ENCODE measurements at places on chromosomes 5 and 9.

- DNase-seq, result no peak
Measured at GRCh38 chr9:135388530-135388929, 91.1 kb upstream of the PPP1R26 start.

DNA sequence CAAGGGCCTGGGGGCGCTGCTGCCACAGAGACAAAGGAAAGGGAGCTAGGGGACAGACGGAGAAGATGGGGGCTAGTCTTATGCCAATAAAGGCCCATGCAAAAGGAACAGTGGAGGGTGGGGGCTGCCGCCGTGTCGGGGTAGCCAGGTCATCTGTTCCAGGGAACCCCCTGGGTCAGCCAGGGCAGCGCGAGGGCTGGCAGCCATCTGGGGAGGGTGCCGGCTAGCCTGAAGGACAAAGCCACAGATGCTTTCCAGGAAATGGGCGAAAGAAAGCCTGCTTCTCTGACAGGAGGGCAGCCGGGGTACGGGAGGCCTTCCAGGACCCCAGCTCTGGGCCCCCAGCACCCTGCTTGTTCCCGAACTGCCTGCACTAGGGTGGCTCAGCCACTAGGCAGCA lies 1.6 kb upstream of the CARD9 start:
- DNase-seq, result no peak

- DNase-seq, result no peak
Measured at GRCh38 chr9:37201581-37201980, 81.2 kb downstream of the ZCCHC7 start.

GRCh38 chr5:65535529-65535987 lies 27.4 kb downstream of the CENPK start:
- DNase-seq, result no peak

DNA sequence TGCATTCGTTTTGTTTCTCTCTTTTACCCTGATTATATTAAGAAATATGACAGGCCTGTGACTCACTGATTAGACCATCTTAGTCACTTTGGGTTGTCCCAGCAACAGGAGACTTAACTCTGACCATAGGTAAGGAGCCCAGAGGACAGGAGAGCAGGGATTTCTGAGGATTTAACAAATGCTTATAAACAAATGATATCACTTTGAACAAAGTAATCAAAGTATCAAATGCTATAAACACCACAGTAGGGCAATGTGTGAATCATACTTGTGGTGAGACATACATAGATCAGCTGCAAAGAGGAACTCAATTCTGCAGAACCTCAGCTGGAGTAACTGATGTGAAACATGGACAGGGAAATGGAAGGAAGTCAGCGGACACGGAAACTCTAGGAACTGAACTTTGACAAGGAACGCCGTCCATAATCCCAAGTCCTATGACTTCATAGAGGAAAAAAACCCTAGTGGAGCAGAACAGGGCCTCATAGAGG lies 190.6 kb upstream of the MSX2 start:
- DNase-seq, result no peak

- no peak for DNase-seq
Measured at GRCh38 chr5:42242881-42243485, 180.3 kb upstream of the GHR start.

DNA sequence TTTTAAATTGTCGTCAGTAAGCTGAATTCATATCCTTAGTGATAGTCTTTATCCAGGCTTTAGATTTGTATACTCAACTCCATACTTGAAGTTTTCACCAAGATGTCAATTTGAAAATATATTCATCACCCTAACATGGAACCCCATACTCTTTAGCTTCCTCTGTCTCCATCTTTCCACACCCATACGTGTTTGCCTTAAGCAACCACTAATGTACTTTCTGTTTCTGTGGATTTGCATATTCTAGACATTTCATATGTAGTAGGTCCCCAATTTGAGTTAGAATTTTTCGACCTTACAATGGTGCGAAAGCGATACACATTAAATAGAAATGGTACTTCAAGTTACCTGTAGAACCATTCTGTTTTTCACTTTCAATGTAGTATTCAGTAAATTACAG lies 65.2 kb downstream of the NSD1 start:
- DNase-seq, result no peak

GRCh38 chr5:178131446-178131996 lies 707 bp downstream of the RMND5B start:
- DNase-seq, result no peak

- no peak for DNase-seq
Measured at GRCh38 chr5:126414874-126415502, 8.2 kb upstream of the GRAMD2B start.

- DNase-seq, result peak; percentile 40
Measured at GRCh38 chr5:82165740-82166530, 112.2 kb downstream of the RPS23 start.

- no peak for DNase-seq
Measured at GRCh38 chr9:79707589-79707988, 135.8 kb downstream of the TLE4 start.

- no peak for DNase-seq
Measured at GRCh38 chr5:106189121-106189809, 1481.5 kb downstream of the EFNA5 start.

DNA sequence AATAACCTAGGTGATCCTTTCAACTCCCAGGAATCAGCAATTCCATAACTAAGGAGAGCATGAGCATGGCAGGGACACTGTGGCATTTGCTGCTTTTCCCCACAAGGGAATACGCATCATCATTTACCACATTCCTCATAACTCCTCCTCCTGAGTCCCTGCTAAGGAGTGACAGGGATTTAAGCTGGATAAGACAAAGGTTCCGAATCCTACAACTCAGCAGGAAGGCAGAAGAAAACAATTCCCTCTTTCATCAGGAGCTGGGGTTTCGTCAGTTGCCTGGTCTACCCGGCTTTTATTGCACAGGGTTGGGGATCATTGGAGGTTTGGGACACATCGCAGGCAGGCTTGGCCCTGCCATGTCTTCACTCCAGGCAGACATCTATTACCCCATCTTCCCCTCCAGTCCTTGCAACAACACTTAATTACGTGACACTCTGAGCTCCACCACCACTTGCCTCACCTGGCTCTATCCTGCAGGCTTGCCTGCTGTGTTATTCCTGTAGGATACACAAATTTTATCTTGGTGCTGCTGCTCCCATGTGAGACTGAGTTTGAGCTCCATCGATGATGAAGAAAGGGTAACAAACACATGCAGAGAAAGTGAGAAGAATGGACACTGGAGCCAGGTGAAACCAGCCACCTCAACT lies 563.0 kb upstream of the KLF4 start:
- DNase-seq, result no peak

- DNase-seq, result peak; percentile 59
Measured at GRCh38 chr9:35051069-35051967, 21.1 kb downstream of the VCP start.

- DNase-seq, result no peak
Measured at GRCh38 chr9:91131433-91131839, 230.3 kb downstream of the AUH start.

- DNase-seq, result no peak
Measured at GRCh38 chr9:134626571-134627416, 14.8 kb upstream of the COL5A1 start.

GRCh38 chr5:133882846-133883245 lies 85.6 kb downstream of the C5orf15 start:
- DNase-seq, result no peak

GRCh38 chr9:112894041-112894440 lies 3.4 kb upstream of the SLC46A2 start:
- no peak for DNase-seq
